Stimulated activated CD4-positive, alpha-beta T cell treated with anti-CD3 and anti-CD28 coated beads, Interleukin-1b, Interleukin-23, amount 100 ng/mL, for 1 hour (primary cell): ENCODE measurements at places on chromosomes 7 and 10.
A peak's percentile ranks its signal among the peaks of the same experiment; 100 is the strongest.

DNA sequence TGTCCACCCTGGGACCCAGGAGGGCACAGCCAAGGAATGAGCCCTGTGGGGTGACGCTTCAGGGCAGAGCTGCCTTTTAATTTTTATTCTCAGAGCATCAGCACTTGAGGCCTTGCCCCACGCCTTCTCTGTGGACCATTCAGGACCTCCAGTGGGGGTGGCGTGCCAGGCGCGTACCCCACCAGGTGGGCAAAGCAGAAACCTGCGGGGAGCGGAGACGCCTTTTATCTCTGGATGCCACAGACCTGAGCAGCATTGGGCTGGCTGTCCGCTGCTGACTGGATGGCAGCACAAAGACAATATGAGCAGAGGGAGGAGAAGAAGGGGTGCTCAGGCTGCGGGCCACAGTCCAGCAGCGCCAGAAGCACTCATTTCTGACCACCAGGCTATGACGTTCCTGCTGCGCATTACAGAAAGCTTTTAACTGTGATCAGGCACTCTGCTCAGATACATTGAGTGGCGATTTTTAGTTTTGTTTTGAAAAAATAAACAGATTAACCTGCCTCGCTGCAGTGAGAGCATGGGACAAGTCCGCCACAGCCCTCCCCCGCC, 90.4 kb upstream of the ANLN start:
- no peak for DNase-seq

- DNase-seq: no peak
Measured at GRCh38 chr7:19713676-19714075, 4.8 kb upstream of the POLR1F start.

GRCh38 chr7:47207956-47208355, 374.0 kb downstream of the TNS3 start:
- no peak for DNase-seq

DNA sequence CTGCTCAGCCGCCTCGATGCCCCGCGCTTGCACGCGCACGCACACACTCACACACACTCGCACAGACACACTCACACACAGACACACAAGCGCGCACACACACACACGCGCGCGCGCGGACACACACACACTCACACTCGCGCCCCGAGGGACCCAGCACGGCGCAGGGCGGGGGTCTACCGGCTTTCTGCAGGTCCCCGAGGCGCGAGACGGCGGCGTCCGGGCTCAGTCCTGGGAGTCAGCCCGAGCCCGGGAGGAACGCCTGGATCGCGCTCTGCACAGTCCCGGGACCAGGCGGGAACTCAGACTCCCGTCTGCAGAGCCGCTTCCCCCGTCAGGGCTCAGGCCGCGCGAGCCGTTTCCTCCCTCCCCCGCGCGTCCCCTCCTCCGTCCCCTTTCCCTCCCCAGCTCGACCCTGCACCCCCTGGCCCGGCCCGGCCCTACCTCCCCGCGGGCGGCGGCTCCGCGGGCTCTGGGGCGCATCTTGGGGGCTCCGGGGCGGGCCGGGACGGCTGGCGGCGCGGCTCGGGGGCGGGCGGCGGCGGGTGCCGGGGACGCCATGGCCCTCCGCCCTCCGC, 464 bp downstream of the DENND2A start:
- DNase-seq: no peak

DNA sequence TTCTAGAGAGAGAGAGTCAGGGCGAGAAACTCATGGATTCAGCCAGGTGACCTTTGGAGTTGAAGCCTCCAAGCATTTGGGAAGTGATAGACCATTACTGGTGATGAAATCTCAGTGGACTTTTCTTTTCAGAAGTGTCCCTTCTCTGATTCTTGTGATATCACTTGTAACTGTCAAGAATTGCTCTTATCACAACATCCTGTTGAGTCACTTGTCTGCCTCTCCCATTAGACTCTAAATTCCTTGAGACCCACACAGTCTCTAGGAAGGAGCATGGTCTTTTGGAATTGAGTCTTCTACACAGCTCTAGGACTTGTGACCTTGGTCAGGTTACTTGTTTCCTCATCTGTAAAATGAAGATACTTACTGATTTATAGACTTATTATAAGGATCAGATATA, 81.0 kb downstream of the CFAP58 start:
- no peak for DNase-seq

- no peak for DNase-seq
Measured at GRCh38 chr10:3010816-3011460, 56.4 kb upstream of the PFKP start.

DNA sequence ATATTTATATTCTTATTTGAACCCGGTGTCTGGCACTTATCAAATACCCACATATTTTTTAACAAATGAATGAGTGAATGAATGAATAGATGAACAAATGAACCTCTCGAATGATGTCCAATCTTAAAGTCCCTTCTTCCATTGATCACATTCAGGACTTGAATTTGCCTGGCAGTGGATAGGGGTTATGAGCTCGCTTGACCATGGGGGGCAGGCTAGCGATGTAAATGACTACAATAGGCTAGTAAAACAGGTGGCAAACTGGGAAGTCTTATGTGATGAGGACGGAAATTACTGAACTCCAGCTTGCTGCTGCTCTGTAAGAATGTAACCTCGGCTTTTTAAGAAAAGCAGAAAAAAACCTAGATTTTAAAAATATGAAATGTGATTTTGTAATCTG, 247.7 kb upstream of the DKK1 start:
- no peak for DNase-seq

DNA sequence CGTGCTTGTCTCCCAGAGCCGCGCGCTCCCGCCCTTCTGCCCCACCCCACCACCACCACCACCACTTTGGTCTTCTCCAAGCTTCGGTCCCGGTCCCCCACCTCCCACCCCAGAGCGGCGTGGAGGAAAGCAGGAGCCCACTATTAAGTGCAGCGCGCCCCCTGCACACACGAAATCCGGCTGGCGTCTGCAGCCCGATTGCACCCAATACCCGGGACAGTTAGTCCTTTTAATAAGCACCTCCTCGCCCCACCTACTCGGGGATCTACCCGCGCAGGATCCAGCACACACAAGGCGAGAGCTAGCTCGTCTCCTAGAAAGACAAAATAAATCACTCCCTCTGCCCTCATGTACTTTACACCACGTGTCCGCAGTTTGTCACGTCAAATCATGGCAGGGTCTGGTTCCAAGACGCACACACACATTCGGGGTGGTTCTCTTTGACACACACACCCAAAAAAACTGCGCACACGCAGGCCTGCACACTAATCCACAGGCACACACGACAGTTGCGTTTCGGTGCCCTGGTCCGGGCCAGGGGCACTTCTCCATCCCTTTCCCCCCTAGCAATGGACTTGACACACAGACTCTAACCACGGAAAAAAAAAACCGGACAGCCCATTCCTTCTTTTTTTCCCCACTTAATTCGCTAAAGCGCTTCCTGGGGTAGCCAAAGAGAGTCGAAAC, 1.6 kb downstream of the SFMBT2 start:
- no peak for DNase-seq

DNA sequence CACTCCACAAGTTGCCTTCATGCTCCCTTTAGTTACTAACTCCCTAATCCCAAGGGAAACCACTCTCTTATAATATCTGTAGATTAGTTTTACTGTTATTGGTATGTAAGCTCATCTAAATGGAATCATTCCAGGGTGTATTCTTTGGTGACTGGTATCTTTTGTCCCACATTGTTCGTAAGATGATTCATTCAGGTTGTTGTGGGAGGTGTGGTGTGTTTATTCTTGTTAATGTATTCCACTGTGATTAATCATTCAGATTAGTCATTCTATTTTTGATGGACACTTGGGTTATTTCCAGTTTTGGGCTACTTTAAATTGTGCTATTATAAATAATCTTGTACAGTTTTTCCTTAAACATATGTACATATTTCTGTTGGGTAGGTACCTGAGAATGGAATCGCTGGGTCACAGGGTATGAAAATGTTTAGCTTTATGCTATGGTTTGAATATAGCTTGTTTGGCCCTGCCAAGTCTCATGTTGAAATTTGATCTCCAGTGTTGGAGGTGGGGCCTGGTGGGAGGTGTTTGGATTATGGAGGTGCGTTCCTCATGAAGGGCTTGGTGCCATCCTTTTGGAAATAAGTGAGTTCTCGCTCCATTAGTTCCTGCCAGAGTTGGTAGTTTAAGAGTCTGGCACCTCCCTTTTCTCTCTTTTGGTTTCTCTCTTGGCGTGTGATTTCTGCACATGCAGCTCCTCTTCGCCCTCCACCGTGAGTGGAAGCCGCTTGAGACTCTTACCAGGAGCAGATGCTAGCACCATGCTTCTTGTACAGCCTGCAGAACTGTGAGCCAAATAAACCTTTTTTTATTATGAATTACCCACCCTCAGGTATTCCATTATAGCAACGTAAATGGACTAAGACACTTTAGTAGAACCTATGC, 13.8 kb downstream of the BTRC start:
- no peak for DNase-seq

GRCh38 chr10:132199268-132199853, 12.6 kb downstream of the DPYSL4 start:
- DNase-seq: no peak

DNA sequence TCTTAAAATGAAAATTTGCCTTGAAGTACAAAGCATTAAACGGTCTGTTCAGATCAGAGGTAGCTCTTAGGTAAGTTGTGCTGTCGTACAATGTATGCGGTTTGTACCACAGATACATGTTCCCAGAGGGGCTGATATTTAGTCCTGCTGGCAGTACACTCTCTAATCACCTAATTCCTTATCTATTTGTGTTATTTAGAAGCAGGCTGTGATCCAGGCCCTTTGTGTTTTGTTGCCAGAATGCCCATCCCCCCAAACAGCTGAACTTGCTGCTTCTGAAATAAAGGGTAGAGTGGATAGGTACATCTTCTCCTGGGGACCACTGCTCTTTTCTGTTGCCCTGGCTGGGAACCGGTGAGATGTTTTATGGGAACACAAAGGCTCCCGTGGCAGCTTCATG, 84.5 kb downstream of the SND1 start:
- DNase-seq: no peak

DNA sequence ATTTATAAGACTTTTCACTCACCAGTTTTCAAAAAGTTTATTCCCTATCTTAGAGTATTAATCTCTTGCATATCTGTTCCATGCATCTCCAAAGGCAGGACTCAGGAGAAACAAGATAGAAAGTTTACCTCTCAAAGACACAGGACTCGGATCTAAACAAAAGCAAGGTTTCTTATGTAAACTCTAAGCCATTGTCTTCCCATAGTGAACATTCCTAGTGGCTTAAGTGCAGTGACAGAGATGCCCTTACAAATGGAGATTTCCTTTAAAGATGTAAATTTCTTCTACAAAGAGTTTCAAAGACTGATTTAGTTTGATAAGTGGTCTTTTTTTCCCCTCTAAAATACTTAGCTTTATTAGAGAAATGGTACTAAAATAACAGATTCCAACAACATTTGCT, 209.8 kb downstream of the ACTR3B start:
- no peak for DNase-seq

- DNase-seq: no peak
Measured at GRCh38 chr10:111579473-111579872, 502.6 kb downstream of the ADRA2A start.

DNA sequence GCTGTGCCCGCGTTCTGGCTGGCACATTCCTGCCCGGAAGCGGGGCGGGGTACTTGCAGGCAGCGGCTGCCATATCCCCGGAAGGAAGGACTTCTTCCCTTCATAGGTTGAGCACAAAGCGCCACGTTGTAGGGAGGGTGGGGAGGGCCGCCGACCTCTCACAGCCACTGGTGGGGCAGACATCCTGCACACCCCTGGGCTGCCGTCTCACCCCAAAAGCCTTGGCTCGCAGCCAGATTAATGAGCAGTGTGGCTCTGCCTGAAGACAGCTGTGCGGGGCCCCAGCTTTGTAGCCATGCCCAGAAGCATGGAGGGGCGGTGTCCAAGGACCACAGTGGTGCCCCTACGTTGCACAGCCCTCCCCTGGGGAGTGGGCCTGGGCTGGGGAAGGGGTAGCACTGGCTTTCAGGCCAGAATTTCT, 54.3 kb upstream of the DPYSL4 start:
- DNase-seq: no peak

DNA sequence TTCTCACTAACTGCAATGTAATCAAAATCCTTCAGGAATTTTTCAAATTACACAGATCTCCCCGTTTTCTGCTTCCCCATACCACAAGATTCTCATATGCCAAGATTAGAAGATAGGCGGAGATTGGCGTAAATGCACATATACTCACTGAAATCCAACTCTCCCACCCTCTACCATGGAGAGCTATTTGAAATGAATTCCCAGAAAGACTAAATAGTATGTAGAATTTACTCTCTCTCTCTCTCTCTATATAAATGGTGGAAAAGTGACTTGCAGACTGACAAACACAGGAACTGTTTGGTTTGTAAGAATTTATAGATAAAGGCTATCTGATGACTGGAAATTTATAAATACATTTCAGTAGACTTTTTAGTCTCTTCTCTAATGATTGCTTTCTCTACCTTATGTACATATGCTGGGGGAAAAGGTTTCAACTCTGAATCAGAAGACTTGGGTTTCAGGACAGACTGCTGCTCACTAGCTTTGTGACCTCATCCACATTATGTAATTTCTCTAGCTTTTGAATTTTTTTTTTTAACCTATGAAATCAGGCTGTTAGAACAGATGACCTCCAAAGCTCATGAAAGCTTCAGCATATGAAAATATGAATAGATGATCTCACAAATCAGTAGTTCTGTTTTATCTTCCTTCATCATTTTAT, 67.8 kb upstream of the CSTF2T start:
- DNase-seq: no peak

DNA sequence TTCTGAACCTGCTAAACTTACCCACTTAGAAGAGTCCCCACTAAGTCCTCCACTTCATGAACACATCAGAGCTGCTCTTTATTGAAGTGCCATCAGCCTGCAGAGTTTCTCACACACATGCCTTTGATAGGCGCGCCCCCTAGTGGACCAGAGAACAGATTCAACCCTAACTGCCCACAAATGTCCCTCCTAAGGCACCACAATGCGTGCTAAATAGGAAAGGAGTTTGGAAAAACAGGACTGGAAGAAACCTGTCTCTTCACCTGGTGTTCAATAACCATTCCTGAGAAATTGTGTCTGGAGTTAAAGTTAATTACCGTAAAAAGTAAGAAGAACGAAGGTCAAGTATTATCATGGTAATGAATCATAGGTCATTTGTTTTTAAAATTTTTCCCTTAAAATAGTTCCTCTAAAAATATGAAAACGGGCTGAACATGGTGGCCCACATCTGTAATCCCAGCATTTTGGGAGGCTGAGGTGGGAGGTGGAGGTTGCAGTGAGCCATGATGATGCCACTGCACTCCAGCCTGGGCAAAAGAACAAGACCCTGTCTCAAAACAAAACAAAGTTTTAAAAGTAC, 249.7 kb downstream of the ELMO1 start:
- DNase-seq: peak; percentile 32
